Cardiac ventricle fibroblast (primary cell): ENCODE measurements at places on chromosomes 11 and 22. TPM values are rescaled to one million over a fixed set of nuclear protein-coding genes. Genes with fewer than 3 reads are reported as not detected.

The CCDC87 gene
- total RNA-seq: 0.44 and 1.3 TPM in 2 replicates

The RSF1 gene
- total RNA-seq: 35.9 and 40.1 TPM in 2 replicates

The FAR1 gene
- 21.4 and 26.5 TPM in 2 replicates for total RNA-seq

The LGALS1 gene
- total RNA-seq: 4,931 and 6,137 TPM in 2 replicates

The OR51I1 gene
- total RNA-seq: not detected in 2 replicates

The ANKK1 gene
- not detected in 2 replicates for total RNA-seq

The FOLR3 gene
- not detected in 2 replicates for total RNA-seq
